ENCODE measurements at places on chromosomes 7 and 10.

GRCh38 chr10:77702166-77702565 is 64.6 kb upstream of the KCNMA1 start:
- DNase-seq = no peak

- peak; percentile 48 for DNase-seq
Observed at GRCh38 chr10:3484306-3485056, 300.5 kb downstream of the KLF6 start.

DNA sequence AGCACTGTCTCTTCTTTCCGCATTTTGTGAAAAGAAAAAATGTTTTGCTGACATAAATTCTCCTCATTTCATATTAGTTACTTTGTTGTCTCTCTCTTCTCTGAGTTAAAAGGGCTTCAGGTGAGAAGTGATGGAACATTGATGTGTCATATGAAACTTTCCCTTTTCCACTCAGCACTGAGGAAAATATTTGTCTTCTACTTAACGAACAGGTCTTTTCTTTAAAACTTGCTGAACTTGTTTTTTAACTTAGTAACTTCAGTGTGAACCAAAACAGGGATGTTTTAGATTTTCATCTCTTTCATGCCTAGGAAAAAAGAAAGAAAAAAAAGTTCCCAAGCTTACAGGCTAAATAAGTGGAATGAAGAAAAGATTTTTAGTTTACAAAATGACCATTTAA is 19.0 kb upstream of the TSPAN12 start:
- no peak for DNase-seq

DNA sequence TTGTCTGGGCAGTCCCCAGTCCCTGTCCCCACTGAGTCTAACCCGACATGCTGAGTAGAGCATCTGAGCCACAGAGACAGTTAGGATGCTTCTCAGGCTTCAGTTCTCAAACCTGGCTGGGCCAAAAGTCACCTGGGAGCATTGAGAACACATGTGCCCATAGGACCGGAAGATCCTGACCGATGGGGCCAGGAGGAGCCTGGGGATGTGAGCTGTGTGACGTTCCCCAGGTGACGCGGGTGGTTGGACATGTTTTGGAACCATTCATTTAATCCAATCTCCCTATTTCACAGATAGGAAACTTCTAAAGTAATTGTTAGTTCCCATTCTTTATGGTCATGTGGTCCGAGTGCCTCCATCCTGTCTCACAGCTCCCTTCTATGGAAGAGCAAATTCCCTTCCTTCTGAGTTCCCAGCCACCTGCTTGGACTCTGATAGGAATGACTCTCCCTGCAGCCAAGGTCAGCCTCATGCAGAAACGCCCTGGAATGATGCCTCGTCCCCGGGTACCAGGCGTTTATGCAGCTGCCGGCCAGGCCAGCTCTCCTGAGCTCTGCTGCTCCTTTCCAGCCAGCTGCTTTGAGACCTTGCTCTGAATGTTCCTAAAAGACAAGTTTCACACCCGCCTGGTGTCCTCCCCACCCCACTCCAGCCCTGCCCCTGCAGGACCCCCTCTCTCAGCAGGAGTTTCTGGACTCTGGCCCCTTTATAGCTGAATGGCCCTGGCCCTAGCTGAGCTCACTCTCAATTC is 166.5 kb upstream of the RHEB start:
- peak; percentile 10 for DNase-seq

DNA sequence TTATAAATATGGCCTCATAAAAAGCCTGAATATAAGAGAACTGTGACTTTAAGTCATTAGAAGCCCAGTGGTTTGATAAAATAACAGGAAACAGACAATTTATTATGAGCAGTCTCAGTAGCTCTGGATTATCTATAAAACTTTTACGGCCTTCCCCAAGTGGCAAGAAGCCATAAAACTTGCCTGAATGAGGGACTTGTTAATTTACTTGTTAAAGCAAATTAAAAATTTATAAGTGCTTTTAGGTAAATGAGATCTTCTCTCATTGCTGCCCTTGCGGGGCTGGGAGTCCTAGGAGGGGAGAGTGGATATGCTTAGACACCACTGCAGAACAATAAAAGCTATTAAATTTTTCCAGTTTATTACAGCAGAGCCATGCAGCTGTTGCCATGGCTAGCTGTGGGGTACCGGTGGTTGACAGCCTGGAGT is 499.9 kb downstream of the AUTS2 start:
- no peak for DNase-seq

GRCh38 chr7:101666741-101667140 is 37.6 kb upstream of the MYL10 start:
- no peak for DNase-seq

DNA sequence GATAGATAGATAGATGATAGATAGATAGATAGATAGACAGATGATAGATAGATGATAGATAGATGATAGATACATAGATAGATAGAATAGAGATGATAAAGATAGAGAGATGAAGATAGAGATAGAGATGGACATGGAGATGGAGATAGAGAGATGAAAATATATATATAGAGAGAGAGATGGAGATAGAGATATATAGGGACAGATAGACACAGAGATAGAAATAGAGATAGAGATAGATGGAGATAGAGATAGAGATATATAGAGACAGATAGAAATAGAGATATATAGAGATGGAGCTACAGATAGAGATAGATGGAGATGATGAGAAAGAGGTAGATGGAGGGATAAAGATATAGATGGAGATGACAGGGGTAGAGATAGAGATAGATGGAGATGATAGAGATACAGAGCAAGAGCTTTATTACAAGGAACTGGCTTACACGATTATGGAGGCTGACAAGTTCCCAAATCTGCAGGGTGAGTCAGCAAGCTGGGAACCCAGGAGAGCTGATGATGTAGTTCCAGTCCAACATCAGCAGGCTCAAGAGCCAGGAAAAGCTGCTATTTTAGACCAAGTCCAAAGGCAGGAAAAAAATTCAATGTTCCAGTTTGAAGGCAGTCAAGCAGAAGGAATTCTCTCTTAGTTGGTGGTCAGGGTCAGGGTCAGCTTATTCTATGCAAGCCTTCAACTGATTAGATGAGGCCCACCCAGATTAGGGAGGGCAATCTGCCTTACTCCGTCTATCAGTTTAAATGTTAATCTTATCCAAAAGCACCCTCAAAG is 37.1 kb downstream of the CAV1 start:
- DNase-seq = no peak

- DNase-seq = no peak
Observed at GRCh38 chr10:107342711-107343110, 178.2 kb upstream of the SORCS1 start.

- DNase-seq = no peak
Observed at GRCh38 chr10:76082956-76083355, 651.5 kb downstream of the LRMDA start.

- no peak for DNase-seq
Observed at GRCh38 chr7:24879291-24879690, 100.7 kb downstream of the OSBPL3 start.

- no peak for DNase-seq
Observed at GRCh38 chr10:72025400-72025799, 61.2 kb downstream of the CHST3 start.

DNA sequence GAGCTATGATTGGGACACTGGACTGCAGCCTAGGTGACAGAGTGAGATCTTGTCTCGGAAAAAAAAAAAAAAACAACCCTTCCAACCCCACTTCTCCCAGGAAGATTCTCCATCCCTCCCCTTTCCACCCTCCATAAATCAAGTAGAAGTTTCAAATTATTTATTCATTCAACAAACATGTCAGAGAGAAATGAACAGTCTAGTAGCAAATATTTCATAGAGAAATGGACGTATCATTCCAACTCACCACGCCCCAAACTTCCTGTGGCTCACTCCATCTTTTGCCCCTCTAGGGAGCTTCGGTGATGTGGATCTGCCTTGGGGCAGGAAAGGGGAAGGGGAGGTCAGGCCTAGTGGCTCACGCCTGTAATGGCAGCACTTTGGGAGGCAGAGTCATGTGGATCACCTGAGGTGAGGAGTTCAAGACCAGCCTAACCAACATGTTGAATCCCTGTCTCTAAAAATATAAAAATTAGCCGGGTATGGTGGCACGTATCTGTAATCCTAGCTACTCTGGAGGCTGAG is 638 bp upstream of the TRAPPC14 start:
- no peak for DNase-seq

DNA sequence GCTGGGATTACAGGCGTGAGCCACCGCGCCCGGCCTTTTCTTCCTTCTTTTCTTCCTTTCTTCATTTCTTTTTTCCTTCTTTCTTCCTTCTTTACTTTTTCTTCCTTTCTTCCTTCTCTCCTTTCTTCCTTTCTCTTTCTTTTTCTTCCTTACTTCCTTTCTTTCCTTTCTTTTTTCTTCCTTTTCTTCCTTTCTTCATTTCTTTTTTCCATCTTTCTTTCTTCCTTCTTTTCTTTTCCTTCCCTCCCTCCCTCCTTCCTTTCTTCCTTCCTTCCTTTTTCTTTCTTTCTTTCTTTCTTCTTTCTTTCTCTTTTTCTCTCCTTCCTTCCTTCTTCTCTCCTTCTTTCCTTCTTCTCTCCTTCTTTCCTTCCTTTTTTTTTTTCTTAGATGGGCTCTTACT is 47.0 kb upstream of the CUX1 start:
- DNase-seq = no peak

DNA sequence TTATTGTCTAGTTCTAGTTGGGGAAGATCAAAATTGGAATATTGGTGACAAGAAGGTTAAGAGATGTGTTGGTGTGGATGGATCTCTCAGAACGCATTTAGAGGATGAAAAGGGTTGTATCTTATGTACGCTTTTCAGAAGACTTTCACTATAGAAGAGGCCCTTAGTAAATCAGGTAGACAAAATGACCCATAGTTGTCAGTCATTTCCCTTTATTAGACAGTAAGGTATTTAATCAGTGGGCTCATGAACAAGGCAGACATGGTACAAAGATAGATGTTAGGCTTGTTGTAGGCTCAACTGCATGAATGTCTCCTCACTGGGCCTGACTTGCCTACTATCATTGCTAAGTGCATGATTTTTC is 359.2 kb downstream of the PHF14 start:
- no peak for DNase-seq

GRCh38 chr10:100359030-100359432 is 12.0 kb downstream of the SCD start:
- DNase-seq = no peak

- DNase-seq = peak; percentile 72
Observed at GRCh38 chr10:59885430-59886134, 20.8 kb downstream of the CCDC6 start.

GRCh38 chr7:646487-646886 is 80.0 kb upstream of the DNAAF5 start:
- no peak for DNase-seq

- DNase-seq = peak; percentile 37
Observed at GRCh38 chr7:36391436-36392198, 2.0 kb downstream of the ANLN start.

- no peak for DNase-seq
Observed at GRCh38 chr7:1458683-1459511, at the start of gene MICALL2. TSS of gene MICALL2 (minus strand) at chr7:1459470. CDS start at chr7:1459326, 144 bp downstream.

- DNase-seq = peak; percentile 70
Observed at GRCh38 chr7:137985897-137986251, 16.0 kb downstream of the CREB3L2 start.

DNA sequence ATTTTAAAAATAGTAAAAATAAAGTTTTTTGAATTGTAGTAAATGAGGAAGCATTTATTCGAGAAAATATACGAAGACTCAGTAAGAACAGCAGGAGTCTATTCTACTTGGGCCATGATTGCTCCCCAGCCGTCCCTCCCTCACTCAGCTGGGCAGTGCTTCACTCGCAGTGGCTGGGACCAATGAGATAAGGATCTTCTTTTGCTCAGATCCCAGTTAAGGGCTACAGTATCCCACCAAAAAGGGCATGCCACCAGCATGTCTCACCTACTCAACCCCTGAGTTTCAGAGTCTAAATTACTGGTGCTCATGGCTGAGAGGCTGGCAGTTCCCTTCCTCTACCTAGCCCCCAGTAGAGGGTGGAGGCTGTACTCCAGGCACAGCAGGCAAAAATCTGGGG is 455.7 kb upstream of the PFKP start:
- no peak for DNase-seq

- DNase-seq = no peak
Observed at GRCh38 chr7:105261689-105262088, 127.0 kb downstream of the SRPK2 start.

- no peak for DNase-seq
Observed at GRCh38 chr7:87968021-87968420, 34.0 kb downstream of the ADAM22 start.

DNA sequence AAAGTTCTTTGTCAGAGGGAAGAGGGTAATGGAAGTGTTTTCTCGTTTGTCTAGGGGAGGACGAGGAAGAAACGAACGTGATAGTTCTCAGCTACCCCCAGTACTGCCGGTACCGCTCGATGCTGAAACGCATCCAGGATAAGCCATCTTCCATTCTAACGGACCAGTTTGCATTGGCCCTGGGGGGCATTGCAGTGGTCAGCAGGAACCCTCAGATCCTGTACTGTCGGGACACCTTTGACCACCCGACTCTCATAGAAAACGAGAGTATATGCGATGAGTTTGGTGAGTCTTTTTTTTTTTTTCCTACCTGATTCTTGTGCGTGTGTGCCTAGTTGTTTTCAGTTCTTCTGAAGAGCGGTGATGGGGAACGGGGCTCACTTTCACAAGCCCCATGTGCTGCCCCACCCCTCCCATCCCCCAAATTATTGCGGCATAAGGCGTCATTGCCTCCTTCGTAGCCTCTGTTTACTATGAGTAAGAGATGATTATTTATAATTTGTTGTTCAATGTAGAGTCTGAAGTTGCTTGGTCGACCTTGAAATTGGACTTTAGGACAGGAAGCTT is 98.6 kb downstream of the ARID5B start:
- peak; percentile 68 for DNase-seq

GRCh38 chr7:141700296-141700847 is 1.6 kb downstream of the DENND11 start:
- DNase-seq = no peak

DNA sequence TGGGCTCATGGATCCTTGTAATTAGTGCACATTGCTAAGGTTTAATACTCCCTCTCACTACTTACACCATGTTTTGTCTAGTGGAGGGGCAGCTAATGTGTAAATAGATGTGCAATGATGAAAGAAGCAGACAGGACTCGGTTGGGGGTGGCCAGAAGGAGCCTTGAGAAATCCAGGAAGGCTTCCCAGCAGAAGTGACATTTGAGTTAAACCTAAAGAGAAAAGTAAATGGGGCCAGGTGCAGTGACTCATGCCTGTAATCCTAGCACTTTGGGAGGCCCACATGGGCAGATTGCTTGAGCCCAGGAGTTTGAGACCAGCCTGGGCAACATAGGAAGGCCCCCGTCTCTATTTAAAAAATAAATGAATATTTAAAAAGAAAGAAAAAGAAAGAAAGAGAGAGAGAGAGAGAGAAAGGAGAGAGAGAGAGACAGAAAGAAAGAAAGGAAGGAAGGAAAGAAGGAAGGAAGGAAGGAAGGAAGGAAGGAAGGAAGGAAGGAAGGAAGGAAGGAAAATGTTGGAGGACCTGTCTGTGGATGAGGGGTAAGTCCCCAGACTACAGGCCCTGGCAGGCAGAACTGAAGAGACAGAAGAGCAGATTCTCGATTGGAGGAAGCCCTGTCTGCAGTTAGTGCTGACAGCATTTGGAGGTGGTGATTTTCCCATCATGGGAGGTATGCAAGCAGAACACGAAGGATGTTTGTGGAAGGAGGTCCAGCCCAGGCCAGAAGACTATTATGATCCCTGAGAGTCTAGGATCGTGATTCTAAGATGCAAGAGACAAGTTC is 3.6 kb downstream of the ELN start:
- DNase-seq = no peak

- DNase-seq = no peak
Observed at GRCh38 chr10:54843085-54843646, 42.1 kb upstream of the PCDH15 start.
